ENCODE measurements at places on chromosomes 2 and 18. TPM values are rescaled to one million over a fixed set of nuclear protein-coding genes. Genes with fewer than 3 reads are reported as not detected.

ANKRD53 gene
- polyA plus RNA-seq, result 1.4 TPM

TMEM169 gene
- 3.8 TPM for polyA plus RNA-seq

XPO1 gene
- polyA plus RNA-seq, result 145 TPM

HOXD12 gene
- 0.15 TPM for polyA plus RNA-seq

TSPYL6 gene
- polyA plus RNA-seq, result 0.12 TPM

LTBP1 gene
- polyA plus RNA-seq, result 44.7 TPM

COLEC11 gene
- polyA plus RNA-seq, result 0.14 TPM

TRAK2 gene
- polyA plus RNA-seq, result 29.8 TPM

SP5 gene
- 2.6 TPM for polyA plus RNA-seq

ST8SIA3 gene
- 0.20 TPM for polyA plus RNA-seq

CCDC121 gene
- polyA plus RNA-seq, result 6.7 TPM

TLX2 gene
- not detected for polyA plus RNA-seq

DNA sequence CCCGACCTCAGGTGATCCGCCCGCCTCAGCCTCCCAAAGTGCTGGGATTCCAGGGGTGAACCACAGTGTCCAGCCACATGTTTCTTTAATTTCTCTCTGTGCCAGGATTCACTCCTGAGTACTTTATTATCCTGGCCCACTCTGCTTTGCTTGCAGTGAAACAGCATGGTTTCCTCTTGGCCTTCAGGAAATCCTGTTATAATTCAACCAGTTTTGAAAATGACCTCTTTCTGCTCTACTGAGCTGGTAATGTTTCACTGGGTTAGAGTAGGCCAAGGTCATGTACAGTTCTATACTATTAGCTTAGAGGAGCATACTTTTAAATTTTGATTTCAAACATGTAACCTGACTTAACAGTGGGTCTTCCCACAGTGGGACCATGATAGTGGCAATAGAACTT lies 90.6 kb upstream of the PELI1 start:
- no peak for DNase-seq

GRCh38 chr18:58025205-58025604 lies 18.8 kb upstream of the NEDD4L start:
- no peak for DNase-seq

DNA sequence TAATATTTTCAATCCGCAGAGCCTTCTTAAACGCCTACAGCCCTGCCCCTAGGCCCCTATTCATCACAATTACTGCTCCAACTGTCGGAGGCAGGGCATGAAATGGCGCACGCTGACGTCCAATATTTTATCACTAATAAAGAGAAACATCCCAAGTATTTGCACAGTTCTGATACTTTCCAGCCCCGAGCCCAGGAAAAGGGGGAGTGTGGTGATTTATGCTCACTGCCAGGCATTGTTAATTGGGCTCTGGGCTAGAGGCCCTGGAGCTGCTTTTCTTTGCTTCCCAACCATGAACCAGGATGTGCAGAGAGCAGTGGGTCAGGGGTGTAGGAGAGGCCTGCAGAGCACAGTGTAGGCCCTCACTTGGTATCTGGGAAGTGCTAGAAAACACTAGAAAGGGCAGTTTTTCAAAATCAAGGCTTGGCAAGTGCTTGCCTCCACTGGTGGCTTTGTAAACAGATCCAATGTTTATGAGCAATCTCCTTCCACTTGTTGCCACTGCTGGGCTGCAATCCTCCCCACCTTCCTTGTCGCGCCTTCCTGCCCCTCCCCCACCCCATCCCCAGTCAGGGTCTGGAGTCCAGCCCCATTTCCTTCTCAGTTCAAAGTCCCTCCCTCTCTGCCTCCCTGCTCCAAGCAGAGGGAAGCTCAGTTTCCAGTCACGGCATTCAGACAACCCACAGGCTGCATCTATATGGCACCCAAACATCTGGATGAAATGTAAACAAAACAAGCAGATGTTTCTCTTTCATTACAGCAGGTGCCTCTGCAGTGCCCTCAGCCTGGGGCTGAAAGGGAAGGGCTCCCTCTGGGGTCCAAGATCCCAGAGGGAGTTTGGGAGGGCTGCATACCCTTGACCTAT lies 83.9 kb upstream of the PKDCC start:
- DNase-seq, result peak; percentile 77

- DNase-seq, result no peak
Observed at GRCh38 chr2:197668296-197668695, 7.1 kb downstream of the RFTN2 start.

- no peak for DNase-seq
Observed at GRCh38 chr18:47868744-47869143, 61.7 kb downstream of the SMAD2 start.

DNA sequence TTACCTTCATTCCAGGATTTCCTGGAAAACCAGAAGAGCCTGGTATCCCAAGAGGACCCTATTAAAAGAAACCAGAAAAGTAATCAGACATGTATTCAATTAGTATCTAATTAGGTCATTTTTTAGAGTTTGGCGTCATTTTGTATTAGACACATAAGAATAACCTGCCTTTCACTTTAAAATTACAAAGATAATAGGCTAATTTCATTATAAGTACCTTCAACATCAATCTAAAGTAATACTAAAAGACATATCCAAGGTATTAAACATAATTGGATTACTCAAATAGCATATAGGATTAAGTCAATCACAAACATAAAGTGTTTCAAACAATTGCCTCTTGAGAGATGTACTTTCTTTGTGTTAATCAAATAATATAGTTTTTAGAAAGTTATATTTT lies 97.9 kb downstream of the COL3A1 start:
- DNase-seq, result no peak

DNA sequence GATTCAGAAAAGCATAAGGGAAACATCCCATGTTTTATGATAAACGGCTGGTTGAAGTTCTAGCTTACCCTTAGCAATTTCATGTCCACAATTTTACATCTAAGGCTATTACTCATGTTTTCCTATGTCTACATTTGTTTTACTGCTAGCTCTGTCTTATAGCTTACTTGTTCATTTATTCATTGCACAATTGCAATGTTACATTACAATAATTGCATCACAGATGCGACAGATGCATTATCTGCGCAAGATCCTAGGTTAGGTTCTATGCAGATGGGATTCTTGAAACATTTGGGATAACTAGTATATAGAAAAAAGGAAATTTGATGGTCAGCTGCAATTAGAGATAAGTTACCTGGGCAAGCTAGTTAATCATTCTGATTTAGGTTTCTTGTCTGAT lies 108.4 kb downstream of the ARHGAP28 start:
- no peak for DNase-seq

DNA sequence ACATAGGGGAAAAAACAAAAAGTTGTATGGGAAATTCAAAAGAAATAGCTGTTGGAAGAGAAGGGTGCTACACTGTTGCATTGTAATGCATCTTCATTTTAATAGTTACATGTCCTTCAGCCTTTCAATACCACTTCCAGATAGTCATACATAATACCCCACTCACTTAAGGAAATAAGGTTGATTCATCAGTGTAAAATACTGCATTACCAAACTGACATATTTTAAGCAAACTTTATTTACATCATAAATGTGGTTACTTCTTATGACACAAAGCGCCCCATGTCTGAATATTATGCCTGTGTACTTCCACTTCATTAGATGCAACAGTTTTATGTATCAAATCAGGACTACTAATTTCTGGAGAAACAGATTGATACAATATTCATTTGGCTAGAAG lies 4.5 kb downstream of the RBMS1 start:
- no peak for DNase-seq

GRCh38 chr18:56851774-56852173 lies 200.6 kb downstream of the WDR7 start:
- peak; percentile 27 for DNase-seq

GRCh38 chr18:10269261-10269660 lies 185.2 kb upstream of the APCDD1 start:
- DNase-seq, result peak; percentile 66

- peak; percentile 42 for DNase-seq
Observed at GRCh38 chr2:118806797-118807667, 40.4 kb downstream of the EN1 start.

DNA sequence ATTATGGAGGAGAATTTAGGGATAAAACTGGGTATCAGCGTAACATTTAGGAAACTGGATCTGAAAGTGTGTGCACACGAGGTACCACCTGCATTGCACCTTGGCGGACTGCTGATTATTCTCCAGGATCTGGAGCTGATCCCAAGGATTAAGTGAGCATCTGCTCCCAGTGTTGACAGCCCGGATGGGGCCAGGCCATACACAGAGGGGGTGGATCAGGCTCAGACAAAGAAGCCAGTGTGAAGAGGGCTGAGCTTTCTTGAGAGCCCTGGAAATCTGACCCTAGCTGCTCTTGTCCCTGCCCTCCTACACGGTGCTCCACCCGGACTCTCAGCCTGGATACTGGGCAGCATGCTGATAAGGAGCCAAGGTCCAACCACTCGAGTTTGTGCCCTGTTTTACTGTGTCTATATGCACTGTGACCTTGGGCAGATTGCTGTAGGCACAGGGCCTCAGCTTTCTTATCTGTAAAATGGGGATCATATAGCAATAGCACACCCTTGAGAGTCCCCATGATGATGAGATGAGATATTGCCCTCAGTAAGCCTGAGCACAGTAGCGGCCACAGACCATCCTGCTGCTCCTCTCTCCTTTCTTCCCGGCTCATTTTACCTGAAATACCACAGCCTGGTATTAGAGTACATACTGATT lies 396.8 kb upstream of the CELF4 start:
- peak; percentile 1 for DNase-seq

DNA sequence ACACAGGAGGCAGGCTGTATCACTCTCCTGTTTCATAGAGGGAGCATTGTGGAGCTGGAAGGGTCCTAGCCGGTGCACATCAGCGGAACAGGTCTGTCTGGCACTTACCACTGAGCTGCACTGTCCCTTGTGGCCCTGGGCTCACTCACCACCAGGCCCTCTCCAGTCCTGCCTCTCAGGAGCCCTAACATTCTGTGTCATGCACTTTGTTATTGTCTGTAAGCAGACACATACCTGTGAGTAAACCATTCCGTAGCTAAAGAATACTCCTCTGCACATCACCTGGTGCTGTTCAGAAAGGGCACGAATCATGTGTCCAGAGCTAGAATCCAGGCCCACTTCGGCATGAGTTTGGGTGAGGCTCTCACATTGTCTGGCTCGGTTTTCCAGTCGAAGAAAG lies 93.6 kb downstream of the CRIM1 start:
- DNase-seq, result no peak

GRCh38 chr2:100924520-100925451 lies 77.3 kb upstream of the RPL31 start:
- no peak for DNase-seq

GRCh38 chr2:223797811-223798721 lies 39.3 kb downstream of the AP1S3 start:
- peak; percentile 65 for DNase-seq

- no peak for DNase-seq
Observed at GRCh38 chr2:112547333-112547732, 5.1 kb downstream of the POLR1B start.

GRCh38 chr2:892401-892800 lies 58.2 kb upstream of the SNTG2 start:
- DNase-seq, result no peak

GRCh38 chr2:237479747-237480146 lies 7.3 kb upstream of the MLPH start:
- DNase-seq, result peak; percentile 72

DNA sequence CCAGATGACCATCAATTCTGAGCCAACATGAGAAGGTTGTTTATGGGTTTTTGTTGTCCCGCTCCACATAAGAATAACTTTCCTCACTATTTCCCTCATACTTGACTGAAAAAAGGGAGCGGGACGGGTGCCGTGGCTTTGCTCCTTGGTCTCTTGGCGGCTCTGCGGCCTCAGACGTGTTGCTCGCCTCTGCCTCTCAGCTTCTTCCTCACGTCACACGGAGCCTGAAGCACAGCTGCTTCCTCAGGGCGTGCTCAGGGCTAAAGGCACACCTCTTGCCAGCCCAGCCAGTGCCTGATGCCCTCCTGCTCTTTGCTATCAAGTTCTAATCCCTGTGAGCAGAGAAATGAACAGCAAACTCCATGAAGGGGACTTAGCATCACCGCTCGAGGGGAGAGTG lies 17.9 kb upstream of the ID2 start:
- DNase-seq, result no peak

DNA sequence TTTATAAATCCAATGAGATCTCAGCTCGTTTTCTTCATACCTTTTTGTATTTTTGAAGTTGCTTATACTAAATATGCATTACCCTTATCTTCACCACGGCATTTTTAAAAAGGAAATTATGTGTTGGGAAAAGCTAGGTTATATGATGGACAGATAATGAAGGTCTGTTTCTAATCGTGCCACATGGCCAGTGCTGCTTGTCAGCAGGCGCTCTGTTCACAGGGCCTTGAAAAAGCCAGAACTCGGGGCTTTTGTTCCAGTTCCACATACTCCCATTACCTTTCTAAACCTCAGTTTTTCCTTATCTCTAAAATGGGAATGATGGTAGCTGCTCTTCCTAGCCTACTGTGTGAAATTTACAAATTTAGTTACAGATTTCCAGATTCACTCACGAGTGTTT lies 42.0 kb downstream of the EPAS1 start:
- DNase-seq, result no peak

DNA sequence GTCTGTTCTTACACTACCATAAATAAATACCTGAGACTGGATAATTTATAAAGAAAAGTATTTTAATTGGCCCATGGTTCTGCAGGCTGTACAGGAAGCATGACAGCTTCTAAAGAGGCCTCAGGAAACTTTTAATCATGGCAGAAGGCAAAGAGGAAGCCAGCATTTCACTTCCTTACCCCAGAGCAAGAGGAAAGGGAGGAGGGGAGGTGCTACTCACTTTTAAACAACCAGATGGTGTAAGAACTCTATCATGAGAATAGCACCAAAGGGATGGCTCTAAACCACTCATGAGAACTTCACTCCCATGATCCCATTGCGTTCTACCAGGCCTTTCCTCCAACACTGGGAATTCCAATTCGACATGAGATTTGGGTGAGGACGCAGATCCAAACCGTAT lies 344.4 kb upstream of the SLC39A10 start:
- no peak for DNase-seq

DNA sequence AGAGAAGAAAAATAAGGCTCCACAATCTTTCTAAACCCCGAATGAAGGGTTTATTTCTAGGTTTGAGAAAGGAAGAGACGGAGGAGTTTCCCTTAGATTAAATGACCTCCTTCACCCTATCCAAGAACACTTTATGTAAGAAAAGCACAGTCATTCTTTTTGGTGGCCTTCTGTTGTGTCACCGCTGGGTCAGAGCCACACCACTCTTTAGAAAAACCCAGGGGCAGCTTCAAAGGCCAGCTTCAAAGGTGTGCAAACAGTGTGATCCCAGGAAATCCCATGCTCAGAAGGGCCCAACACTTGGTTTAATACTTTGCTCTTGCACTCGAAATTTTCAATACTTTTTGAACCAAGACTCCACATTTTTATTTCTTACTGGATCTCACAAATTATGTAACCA lies 7.1 kb downstream of the ST8SIA3 start:
- DNase-seq, result no peak

All from muscle of leg (tissue), 16 donors.